Stimulated activated CD8-positive, alpha-beta memory T cell treated with anti-CD3 and anti-CD28 coated beads, Interleukin-2, amount 100 ng/mL, for 1 hour (primary cell): ENCODE measurements at places on chromosomes 5 and 9.

DNA sequence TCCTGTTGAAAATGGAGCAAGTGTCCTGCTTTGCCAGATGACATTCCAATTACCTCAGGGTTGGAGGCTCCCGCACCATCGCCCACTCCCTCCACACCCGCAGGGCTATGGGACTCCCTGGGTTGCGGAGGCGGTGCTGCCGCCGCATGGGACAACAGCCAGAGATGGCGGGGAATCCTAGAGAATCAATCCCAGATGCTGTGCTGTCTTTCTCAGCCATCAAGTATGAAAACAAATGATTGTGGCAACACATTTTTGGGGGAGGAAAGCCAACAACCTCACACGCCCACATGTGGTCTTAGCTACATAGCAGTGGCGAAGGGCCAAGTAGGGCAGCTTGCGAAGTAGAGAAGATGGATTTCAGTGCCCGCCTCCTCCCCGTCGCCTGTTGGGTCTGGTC, 46.7 kb downstream of the IL31RA start:
- no peak for DNase-seq

DNA sequence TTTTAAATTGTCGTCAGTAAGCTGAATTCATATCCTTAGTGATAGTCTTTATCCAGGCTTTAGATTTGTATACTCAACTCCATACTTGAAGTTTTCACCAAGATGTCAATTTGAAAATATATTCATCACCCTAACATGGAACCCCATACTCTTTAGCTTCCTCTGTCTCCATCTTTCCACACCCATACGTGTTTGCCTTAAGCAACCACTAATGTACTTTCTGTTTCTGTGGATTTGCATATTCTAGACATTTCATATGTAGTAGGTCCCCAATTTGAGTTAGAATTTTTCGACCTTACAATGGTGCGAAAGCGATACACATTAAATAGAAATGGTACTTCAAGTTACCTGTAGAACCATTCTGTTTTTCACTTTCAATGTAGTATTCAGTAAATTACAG, 65.2 kb downstream of the NSD1 start:
- no peak for DNase-seq

- DNase-seq, result no peak
Measured at GRCh38 chr5:55800924-55801323, 50.2 kb upstream of the IL31RA start.

DNA sequence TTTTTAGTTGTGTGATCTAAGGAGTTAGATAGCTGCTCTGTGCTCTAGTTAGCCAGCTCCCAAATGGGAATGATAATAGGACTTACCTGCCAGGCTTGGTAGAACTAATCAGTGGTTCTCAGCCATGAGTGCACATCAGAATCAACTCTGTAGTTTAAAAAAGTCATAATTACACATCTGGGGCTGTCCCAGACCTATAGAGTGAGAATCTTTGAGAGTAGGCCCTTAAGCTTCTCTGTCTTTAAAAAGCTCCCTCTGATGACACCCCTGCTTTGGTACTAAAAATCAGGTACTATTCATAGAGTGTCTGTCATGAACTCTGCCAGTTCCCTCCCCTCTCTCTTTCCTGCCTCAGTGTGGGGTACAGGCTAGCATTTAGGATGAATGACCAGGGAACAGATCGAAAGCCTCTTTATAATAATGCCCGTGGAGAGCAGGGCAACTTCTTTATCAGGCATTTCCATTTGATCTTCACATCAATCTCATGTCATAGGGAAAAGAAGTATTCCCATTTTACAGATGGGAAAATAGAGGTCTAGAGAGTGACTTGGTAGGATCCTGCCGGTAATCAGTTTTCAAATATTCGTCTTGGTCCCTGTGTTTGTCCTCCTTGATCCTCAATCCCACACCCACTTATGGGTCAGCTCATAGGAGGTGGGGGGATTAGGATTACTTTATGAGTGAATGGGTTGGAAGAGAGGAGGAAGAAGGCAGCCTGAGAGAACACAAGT, 15.3 kb downstream of the PPARGC1B start:
- no peak for DNase-seq

DNA sequence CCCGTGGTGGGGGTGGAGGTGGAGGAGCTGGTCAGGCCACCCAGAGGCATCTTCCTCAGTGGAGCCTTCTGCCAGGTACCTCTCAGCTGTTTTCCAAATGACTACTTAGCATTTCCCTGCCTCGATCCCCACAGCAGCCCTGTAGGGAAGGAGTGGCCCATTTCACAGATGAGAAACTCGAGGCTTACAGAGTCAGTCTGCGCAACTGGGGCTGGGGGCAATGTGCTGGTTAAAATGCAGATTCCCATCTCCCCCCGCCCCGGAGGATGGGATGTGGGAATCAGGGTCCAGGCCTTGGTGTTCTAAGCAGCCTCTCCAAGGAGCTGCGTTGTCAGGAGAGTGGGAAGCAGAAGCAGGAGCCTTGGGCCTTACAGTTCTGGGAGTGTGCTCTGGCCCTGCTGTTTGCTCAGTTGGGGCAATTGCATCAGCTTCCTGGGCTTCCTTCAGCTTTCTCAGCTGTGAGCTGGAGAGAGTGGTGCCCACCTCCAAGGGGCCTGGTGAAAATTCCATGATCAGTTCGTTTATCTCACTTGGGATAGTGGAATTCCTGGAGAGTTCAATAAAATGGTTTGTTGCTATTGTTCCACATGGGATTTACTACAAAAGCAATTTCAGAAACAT, 19.4 kb downstream of the ERGIC1 start:
- DNase-seq, result no peak

DNA sequence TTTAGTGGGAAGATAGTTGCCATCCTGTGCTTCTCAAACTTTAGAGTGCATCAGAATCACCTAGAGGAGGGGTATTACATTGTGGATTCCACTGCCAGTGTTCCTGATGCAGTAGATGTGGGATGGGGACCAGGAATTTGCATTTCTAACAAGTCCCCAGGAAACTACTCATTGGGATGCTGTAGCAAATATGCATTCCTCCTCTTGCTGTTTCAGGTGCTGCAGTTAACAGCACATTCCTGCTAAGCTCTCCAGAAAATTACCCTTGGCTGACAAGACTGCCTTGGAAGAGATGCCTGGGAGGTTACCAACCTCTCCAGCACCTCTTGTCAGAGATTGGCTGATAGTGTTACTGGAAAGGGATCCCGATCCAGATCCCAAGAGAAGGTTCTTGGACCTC, 270.5 kb downstream of the OSTF1 start:
- no peak for DNase-seq

DNA sequence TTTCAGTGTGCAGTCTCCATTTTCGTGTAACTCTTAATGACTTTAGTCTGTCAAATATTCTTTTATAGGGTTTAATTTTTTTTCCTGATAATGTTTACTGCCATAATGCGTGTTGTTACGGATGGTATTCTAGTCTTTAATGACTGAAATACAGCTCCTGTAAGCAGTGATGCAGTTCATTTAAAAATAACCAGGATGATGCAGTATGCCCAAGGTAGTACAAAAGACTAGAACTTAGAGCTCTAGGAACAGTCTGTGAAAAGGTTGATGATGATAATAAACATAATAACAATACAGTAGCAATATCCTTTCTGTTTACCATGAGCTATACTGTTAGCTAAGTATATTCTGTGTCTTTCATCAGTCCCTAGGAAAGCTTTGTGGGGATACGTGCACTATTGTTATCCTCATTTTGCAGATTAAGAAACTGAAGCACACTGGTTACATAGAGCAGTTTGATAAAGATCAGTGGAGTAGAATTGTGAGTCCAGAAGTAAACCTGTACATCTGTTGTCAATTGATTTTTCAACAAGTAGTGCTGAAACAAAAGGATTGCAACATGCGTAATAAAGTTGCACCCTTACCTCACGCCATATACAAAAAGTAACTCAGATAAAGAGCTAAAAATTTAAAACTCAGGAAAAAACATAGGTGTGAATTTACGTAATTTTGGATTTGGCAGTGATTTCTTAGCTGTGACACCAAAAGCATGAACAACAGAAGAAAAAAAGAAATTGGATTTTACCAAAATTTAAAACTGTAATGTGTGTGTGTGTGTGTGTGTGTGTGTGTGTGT, 64.5 kb downstream of the MTREX start:
- no peak for DNase-seq

GRCh38 chr5:75381456-75381855, 44.4 kb downstream of the HMGCR start:
- DNase-seq, result no peak

DNA sequence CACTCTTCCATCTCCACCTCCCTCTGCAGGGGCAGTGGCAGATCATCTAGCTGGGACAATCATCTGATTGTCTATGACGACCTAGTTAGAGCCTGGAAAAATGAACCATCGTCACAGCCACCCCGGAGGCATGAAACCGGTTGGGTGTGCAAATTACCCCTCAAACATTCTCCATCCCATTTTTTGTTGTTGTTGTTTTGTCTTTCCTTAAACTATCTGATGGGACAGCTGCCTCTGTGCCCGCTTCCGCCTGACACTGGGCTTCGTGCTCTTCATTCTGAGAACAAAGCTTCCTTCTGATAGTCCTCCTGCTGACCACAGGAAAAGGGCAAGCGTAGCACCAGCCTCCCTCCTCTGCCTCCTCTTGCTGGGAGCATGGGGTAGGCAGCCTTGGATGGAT, 7.0 kb upstream of the NDST1 start:
- DNase-seq, result no peak

GRCh38 chr5:35811108-35811741, 45.5 kb upstream of the IL7R start:
- DNase-seq, result no peak

GRCh38 chr5:78734094-78734845, 85.7 kb upstream of the LHFPL2 start:
- no peak for DNase-seq

- no peak for DNase-seq
Measured at GRCh38 chr5:115557667-115558387, 13.3 kb upstream of the FEM1C start.

DNA sequence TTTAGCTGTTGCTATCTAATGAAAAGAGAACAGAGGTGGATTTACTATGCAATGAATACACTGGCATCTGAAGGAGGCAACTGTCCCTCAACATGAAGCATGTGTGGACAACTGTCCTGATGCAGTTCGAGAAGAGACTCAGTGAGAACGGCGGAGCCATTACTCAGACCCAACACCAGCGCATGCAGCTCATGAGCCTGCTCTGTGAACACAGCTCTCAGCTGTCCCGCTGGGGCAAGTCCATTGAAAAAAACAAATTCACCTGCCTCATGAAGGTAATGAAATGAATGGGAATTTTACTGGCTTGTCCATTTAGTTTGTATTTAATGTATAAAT, 78.8 kb downstream of the SPTLC1 start:
- DNase-seq, result no peak

DNA sequence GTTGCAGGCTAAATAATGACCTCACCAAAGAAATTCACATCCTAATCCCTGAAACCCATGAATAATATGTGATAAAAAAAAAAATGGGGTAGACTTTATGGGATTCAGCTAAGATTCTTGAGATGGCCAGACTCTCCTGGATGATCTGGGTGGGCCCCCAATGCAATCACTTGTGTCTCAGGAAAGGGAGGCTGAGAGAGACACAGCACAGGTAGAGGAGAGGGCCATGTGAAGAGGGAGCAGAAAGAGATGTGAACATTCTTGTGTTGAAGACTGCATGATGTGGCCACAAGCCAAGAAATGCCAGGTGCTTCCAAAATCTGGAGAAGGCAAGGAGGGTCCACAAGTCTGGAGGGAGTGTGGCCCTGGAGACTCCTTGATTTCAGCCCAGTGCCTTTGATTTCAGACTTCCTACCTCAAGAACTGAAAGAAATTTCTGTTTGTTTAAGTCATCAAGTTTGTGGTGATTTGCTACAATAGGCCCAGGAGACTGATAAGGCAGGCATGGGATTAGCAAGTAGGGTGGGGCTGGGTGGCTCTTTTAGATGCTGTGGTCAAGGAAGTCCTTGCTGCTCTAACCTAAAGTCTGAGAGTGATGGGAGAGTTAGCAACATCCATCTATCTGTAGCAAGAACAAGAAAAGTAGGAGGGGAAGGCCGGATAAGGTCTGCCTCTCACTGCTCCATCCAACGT, 86.6 kb upstream of the FAM120A start:
- DNase-seq, result no peak

DNA sequence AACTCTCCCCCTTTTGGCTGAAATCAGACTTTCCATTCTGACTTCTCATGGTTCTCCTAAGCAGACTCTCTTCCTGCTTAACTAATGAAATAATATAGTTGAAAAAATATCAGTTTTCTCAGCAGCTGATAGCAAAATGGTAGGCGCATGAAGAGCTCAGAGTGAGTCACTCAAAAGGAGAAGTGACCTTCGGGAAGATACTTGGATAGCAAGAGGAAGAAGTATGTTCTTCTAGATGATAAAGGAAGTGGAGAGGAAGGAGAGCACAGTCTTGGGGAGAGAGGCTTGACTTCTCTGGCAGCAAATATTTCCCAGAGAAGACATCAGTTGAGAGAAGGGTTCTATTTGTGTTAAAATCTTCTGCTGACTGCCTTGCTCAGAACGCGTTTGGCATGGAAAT, 101.5 kb downstream of the TAF11L14 start:
- DNase-seq, result no peak

DNA sequence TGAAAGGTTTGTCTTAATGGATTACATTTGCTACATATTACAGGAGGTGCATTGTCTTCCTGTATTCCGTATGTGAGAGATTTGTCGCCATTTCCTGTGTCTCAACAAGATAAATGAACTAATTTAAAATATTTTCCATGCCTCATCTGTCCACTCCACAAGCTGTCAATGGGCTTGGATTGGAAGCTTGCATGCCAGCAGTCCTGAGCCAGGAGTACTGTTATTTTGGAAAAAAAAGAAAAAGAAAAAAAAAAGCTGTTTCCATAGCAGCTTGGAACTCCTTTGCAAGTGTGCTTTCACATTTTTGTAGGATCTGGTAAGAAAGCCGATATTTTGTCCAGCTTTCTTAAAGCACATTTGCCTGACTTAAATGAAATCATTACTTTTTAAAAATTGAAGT, 330.8 kb downstream of the KDM4C start:
- DNase-seq, result no peak

DNA sequence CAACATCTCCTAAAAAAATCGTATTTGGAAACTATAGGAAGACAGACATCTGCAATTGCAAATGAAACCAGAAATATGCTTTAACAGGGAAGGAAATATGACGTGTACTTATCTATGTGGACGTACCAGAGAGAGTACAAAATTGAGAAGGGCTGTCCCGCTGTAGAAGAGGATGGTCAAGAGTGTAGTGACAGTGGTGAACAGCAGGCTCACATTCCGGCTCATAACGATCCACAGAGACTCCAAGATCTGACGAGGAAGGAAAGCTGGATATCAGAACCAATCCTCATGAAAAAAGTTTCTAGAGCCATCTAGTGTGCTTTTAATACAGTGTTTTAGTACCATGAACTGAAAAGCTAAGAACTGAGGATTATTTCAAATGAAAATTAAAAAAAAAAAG, 37.1 kb upstream of the CTNNAL1 start:
- no peak for DNase-seq

GRCh38 chr9:27940535-27940934, 367.3 kb upstream of the C9orf72 start:
- DNase-seq, result no peak

DNA sequence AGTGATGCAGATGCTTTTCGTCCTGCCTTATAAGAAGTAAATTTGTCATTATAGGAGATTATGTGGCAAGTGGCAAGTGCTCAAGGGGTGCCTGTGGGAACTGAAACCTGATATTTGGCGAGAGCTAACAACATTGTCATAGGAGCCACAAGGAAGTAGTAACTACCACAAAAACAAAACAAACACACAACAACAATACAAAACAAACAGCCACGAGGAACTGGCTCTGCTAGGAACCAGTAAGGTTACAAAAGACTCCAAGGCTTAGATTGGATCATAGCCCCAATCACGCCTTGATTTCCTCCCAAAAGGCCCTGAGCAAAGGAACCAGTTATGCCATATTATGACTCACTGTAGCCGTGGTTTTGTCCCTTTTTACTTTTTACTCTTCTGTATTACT, 1045.2 kb downstream of the CDH12 start:
- DNase-seq, result no peak
